Vagina (tissue), 2 donors: ENCODE measurements at places on chromosomes 4 and X. TPM values are rescaled to one million over a fixed set of nuclear protein-coding genes. Genes with fewer than 3 reads are reported as not detected.

DNA sequence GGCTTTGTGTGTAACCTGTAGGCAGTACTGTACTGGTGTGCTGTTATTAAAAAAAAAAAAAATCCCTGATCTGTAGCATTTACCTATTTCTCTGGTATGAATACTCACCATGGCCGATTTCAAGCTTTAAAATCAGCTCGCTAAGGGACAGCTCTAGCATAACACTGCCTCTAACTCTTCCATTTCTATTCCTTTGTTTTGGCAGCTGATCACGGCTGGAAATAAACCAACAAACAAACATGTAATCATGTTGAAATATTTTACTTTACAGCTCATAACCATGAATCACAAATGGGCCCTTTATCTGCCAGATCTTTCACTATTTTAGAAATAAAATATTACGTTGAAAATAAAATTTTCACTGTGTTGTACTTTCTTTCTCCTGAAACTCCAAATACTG, 60.5 kb upstream of the IL15 start:
- H3K27me3 ChIP-seq = no peaks in the 10 kb centered on the region
- no peak for DNase-seq
- H3K4me3 ChIP-seq = no peak overlapping the region
- no peak overlapping the region for H3K27ac ChIP-seq
- H3K36me3 ChIP-seq = no peaks in the 10 kb centered on the region

DNA sequence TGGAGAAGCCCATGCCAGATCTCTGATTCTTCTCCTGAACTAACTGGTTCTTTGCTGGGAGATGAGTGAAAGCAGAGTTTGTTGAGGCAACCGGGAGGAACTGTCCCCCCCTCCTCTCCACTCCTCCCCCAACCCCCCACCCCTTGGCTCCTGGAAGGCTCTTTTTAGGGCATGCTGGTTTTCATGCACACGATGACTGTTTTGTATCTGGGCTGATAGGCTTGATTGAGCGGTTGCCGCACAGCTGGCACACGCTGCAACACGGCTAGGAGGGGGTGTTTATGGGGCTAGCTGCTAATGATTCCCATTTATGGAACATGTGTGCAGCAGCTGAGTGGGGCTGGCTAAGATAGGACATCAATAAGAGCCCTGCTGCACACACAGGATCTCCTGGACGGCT, 137.2 kb downstream of the SMIM20 start:
- no peak overlapping the region for H3K4me3 ChIP-seq
- DNase-seq = no peak
- peak overlapping the region; percentile 37 for H3K27ac ChIP-seq
- peaks cover 35% of the 10 kb centered on the region for H3K4me1 ChIP-seq
- no peaks in the 10 kb centered on the region for H3K36me3 ChIP-seq

DNA sequence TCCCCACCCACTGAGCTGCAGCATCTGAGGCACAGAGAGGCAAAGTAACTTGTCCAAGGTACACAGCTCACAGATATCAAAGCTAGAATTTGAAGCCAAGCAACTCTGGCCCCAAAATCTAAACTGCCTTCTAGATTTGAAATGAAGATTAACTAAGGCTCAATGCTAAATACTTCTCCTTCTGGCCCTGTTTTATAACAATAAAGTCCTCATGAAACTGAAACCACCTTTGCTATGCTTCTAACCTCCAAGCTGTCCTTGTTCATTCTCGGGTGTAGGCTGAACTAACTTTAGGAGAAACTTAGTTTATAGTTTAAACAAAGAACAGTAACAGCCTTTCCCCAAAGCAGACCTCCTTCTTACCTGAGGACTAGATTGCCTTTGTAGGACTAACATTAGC, 93.6 kb downstream of the DCTD start:
- H3K27ac ChIP-seq = no peak overlapping the region
- H3K4me1 ChIP-seq = no peaks in the 10 kb centered on the region
- no peak overlapping the region for H3K4me3 ChIP-seq
- no peak for DNase-seq
- H3K36me3 ChIP-seq = no peaks in the 10 kb centered on the region
- no peaks in the 10 kb centered on the region for H3K27me3 ChIP-seq

GRCh38 chr4:138003248-138003647, 238.9 kb downstream of the SLC7A11 start:
- no peak overlapping the region for H3K4me3 ChIP-seq
- no peak for DNase-seq
- peaks cover 9% of the 10 kb centered on the region for H3K4me1 ChIP-seq
- H3K36me3 ChIP-seq = no peaks in the 10 kb centered on the region
- H3K27me3 ChIP-seq = no peaks in the 10 kb centered on the region

GRCh38 chr4:83582289-83582785, 46.4 kb downstream of the GPAT3 start:
- H3K27me3 ChIP-seq = no peaks in the 10 kb centered on the region
- H3K27ac ChIP-seq = no peak overlapping the region
- no peak for DNase-seq
- no peaks in the 10 kb centered on the region for H3K4me1 ChIP-seq

- no peak overlapping the region for H3K27ac ChIP-seq
- no peak for DNase-seq
- no peaks in the 10 kb centered on the region for H3K27me3 ChIP-seq
- no peak overlapping the region for H3K4me3 ChIP-seq
- H3K4me1 ChIP-seq = no peaks in the 10 kb centered on the region
Measured at GRCh38 chrX:139246295-139246694, 284.2 kb upstream of the F9 start.

DNA sequence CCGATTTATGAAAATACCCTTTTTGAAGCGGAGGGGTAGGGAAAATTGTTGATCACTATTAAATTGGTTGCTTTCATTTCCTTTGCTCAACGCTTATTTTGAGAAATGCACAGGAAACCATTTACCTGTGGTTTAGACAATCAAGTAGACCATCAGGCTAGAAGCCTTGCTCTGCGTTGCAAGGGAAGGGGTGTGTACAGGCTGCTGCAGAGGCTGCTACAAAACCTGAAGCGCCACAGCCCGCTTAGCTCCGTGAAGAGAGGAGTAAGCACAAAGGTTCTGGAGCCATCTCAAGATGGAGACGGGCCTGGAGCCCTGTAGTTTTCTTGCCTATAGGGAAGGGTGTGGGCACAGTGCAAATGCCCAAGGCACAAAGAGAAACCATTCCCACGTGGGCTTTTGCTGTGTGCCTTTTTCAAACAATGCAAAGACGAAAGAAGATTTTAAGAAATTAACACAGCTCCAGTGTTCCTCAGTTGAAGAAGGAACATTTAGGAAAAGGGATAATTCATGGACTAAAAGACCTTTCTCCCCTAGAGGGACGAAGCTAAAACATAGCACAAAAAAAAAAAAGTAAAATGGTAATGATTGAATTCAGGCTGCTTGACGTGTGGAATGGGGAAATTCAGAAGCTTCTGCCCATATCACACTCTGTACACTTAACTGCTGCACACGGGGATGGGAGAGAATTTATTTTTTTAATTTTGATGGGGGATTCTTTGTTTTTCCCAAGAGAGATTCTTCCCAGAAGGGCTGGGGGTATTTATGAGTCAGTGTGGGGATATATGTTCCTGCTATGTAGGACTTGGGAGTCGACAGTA, 3.5 kb downstream of the TMSB4X start:
- peaks cover 4% of the 10 kb centered on the region for H3K36me3 ChIP-seq
- H3K27ac ChIP-seq = peak overlapping the region; percentile 92
- no peak for DNase-seq

DNA sequence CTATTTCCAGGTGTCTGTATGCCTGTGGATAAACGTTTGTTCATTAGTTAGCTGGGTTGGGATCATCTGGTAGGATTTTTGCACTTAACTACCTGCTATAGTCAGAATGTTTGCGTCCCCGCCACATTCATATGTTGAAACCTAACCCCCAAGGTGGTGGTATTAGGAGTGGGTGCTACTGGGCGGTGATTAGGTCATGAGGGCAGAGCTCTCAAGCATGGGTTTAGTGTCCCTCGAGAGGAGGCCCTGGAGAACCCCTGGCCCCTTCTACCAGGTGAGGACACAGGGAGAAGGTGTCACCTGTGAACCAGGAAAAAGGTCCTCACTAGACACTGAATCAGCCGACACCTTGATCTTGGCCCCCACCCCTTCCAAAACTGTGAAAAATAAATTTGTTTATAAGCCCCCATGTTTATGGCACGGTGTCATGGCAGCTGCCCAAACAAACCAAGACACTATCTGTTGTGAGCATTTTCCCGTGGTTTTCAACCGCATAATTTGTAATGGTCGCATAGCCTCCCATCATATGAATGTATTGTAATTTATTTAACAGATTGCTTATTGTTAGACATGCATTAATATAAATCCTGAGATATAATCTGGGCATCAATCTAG, 92.7 kb upstream of the TRIM2 start:
- no peaks in the 10 kb centered on the region for H3K36me3 ChIP-seq
- no peak overlapping the region for H3K4me3 ChIP-seq
- H3K4me1 ChIP-seq = peaks cover 17% of the 10 kb centered on the region
- no peak overlapping the region for H3K27ac ChIP-seq
- DNase-seq = peak; percentile 65

- H3K4me1 ChIP-seq = no peaks in the 10 kb centered on the region
- no peaks in the 10 kb centered on the region for H3K27me3 ChIP-seq
- no peak overlapping the region for H3K4me3 ChIP-seq
- H3K36me3 ChIP-seq = no peaks in the 10 kb centered on the region
Measured at GRCh38 chrX:138745196-138745595, 33.7 kb upstream of the FGF13 start.

- no peaks in the 10 kb centered on the region for H3K36me3 ChIP-seq
- no peak overlapping the region for H3K27ac ChIP-seq
- DNase-seq = no peak
- no peaks in the 10 kb centered on the region for H3K27me3 ChIP-seq
- H3K4me1 ChIP-seq = peaks cover 11% of the 10 kb centered on the region
- no peak overlapping the region for H3K4me3 ChIP-seq
Measured at GRCh38 chrX:69222103-69223090, 57.1 kb upstream of the PJA1 start.

DNA sequence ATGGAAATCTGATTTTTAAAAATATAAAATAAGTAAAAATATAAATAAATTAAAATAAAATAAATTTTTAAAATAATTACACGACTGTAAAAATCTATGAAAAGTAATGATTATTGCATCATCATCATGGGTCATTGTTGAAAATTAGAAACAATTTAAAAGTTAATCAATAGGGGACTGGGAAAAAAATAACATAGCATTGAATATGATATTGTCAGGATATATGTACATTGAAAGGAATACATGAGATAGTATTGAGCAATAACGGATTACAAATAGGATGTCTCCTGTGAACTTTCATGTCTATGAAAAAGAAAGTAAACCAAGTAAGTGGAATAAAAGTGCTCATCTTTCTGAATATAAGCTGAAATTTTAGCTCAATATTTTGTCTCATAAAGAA, 566.8 kb upstream of the HTR2C start:
- no peaks in the 10 kb centered on the region for H3K4me1 ChIP-seq
- H3K27me3 ChIP-seq = no peaks in the 10 kb centered on the region

- no peaks in the 10 kb centered on the region for H3K36me3 ChIP-seq
- H3K27me3 ChIP-seq = no peaks in the 10 kb centered on the region
- H3K4me1 ChIP-seq = no peaks in the 10 kb centered on the region
- DNase-seq = no peak
Measured at GRCh38 chrX:93637591-93637990, 35.8 kb downstream of the NAP1L3 start.

- H3K4me1 ChIP-seq = peaks cover 8% of the 10 kb centered on the region
- no peak overlapping the region for H3K4me3 ChIP-seq
- no peaks in the 10 kb centered on the region for H3K27me3 ChIP-seq
- DNase-seq = no peak
- no peak overlapping the region for H3K27ac ChIP-seq
Measured at GRCh38 chrX:39815631-39816030, 282.1 kb downstream of the BCOR start.

DNA sequence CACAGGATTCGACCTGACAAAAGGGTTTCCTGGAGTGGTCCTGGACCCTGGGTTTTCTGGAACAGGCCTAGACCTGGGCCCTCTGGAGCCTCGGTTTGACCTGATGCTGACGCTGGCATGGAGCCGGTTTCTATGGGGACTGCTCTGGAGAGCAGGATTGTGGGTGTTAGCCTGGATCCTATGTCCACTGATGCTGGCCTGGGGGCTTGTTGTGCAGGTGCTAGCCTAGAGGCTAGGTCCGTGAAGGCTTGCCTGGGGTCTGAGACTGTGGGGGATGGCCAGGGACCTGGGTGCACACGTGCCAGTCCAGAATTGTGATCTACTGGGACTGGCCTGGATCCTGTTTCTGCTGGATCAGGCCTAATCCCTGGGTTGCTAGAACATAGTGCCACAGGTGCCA, 173.1 kb downstream of the TMEM47 start:
- H3K27ac ChIP-seq = no peak overlapping the region
- DNase-seq = no peak
- H3K4me3 ChIP-seq = no peak overlapping the region
- H3K4me1 ChIP-seq = no peaks in the 10 kb centered on the region

DNA sequence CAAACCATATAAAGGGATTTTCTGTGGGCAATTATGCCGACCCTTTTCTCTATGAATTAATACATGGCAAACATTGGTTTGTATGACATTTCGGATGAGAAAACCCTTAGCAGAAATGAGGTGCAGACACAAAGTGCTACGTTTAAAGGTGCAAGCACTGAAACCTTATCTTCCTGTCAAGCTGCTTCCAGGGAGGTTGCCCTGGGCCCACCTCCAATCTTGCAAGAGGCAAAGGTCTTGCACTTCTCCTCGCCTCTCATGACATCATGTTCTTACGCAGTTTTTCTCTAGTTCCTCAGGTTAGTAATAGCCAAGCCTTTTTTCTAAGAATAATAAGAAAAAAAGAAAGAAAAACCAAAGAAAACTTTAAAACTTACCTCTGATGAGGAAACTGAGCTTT, 220.1 kb downstream of the DHX15 start:
- no peaks in the 10 kb centered on the region for H3K36me3 ChIP-seq
- no peak overlapping the region for H3K4me3 ChIP-seq
- no peak for DNase-seq
- no peaks in the 10 kb centered on the region for H3K4me1 ChIP-seq

DNA sequence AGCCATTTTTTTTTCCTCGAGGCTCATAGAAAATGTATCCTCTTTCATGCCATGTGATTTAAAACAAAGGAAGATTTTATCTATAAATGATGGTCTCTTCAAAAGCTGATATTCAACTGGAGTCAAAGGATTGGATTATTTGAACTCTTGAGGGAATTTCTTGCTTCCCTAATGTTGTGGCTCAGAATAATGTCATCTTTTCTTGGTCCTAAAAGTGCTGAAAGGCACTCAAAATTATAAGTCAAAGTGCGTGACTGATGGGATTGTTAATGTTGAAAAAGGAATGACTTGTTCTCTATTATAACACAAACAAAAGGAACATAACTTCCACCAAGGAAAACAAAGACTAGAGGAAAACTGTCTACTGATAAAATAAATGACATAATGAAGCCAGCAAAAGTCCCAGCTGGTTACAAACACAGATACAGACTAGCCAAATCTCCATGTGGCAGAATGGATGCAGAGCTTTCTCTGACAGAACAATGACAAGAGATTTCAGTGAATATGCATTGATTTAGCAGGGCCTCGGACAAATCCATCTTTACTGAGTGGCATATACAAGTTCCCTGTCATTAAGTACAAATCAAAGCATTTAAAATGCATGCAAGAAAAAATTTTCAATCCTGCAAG, 552.6 kb downstream of the GBA3 start:
- no peak overlapping the region for H3K27ac ChIP-seq
- H3K27me3 ChIP-seq = no peaks in the 10 kb centered on the region
- no peaks in the 10 kb centered on the region for H3K36me3 ChIP-seq
- DNase-seq = no peak

Gene GAGE12F
- total RNA-seq = not detected

Gene RHOXF2B
- not detected for total RNA-seq

Gene CXCL8
- 0.49 TPM for total RNA-seq

Gene UBQLN2
- 26.8 TPM for total RNA-seq

Gene GAGE12E
- total RNA-seq = not detected

Gene UTP3
- total RNA-seq = 15.7 TPM

Gene MAGED4B
- total RNA-seq = 19.6 TPM

Gene TDO2
- total RNA-seq = not detected
